ENCODE measurements at places on chromosomes 1 and 21.

GRCh38 chr21:14616380-14617039 lies 70.4 kb upstream of the SAMSN1 start:
- no peak for DNase-seq

GRCh38 chr1:154996966-154997701 lies 3.7 kb downstream of the LENEP start:
- no peak for DNase-seq

- DNase-seq = no peak
Observed at GRCh38 chr1:96409087-96409486, 312.5 kb upstream of the PTBP2 start.

DNA sequence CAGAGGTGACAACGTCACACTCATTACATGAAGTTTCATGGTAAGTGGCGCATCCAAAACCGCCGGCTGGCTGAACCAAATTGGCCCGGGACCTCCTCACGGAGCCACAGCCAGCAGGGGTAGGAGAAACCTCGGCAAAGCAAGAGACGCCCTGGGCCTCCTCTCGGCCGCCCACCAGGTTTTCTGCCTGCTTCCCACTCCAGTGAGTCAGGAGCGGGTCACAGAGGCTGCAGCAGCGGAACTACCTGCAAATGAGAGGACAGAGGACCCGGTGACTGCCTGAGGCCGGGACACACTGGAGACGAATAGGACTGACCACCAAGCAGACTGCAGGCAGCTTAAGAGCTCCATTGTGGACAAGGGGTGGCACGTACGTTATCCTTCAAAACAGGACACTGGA lies 55.0 kb downstream of the MEGF6 start:
- no peak for DNase-seq
